ENCODE measurements at places on chromosomes 16 and 17. TPM values are rescaled to one million over a fixed set of nuclear protein-coding genes. Genes with fewer than 3 reads are reported as not detected.

ERN2 gene
- total RNA-seq: 0.35 TPM

RNF135 gene
- total RNA-seq: 15.3 TPM

MAF gene
- total RNA-seq: 0.58 TPM

TBC1D3G gene
- not detected for total RNA-seq

KRTAP1-1 gene
- not detected for total RNA-seq

ACBD4 gene
- 4.5 TPM for total RNA-seq

KRT24 gene
- not detected for total RNA-seq

TPSD1 gene
- not detected for total RNA-seq

MYH13 gene
- total RNA-seq: not detected

SLC47A2 gene
- not detected for total RNA-seq

CD2BP2 gene
- 68.9 TPM for total RNA-seq

SKAP1 gene
- 11.4 TPM for total RNA-seq
